Trophoblast cell (in vitro differentiated cells and primary cell): ENCODE measurements at places on chromosomes 6 and 20.

GRCh38 chr20:6466075-6466810, 301.2 kb upstream of the BMP2 start:
- no peak for DNase-seq

- DNase-seq = no peak
Observed at GRCh38 chr6:35064757-35065440, 76.2 kb downstream of the TCP11 start.

DNA sequence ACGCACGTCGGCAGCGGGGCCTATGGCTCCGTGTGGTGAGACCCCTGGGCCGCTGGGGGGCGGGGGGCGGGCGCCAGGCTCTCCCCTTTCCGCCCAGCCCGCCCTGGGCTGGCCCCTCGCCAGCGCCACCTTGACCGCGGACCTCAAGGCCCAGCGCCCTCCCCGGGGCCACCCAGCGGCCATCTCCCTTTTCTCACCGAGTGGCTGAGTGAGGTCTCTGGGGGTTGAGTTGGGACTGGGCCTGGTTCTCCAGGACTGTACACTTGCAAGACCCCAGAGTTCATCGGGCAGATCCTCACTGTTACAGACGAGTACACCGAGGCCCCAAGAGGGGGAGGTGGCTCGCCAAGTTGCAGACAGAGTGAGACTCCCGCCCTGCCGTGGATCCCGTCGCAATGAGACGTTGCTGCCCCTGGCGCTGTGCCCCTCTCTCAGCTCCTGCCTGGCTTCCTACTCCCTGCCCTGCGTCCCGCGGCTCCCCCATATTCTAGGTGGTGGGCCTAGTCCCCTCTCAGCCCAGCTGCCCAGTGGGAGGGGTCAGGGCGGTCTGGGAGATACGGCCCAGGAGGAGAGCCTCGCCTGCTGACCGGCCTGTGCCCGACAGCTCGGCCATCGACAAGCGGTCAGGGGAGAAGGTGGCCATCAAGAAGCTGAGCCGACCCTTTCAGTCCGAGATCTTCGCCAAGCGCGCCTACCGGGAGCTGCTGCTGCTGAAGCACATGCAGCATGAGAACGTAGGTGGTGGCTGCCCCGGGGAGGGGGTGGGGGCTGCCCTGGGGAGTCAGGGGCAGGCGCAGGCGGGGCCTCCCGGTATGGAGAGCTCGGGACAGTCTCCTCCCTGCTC, 576 bp downstream of the MAPK13 start:
- peak; percentile 49 for DNase-seq

DNA sequence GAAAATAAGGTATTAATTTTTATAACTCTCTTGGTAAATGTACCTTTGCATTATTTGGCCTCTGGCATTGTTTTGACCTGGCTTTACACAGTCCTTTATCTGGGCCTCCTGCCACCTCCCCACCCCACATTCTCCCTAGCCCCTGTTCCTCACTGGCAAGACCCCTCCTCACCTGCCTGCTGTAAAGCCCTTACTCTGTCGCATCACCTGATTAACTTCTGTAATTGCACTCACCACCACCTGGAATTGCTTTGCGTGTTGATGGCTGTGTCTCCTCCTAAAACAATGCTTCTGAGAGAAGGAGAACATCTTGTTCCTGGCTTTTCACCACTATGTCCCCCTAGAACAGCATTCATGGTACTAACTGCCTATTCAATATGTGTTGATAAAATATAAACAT, 24.8 kb downstream of the SNX9 start:
- no peak for DNase-seq

DNA sequence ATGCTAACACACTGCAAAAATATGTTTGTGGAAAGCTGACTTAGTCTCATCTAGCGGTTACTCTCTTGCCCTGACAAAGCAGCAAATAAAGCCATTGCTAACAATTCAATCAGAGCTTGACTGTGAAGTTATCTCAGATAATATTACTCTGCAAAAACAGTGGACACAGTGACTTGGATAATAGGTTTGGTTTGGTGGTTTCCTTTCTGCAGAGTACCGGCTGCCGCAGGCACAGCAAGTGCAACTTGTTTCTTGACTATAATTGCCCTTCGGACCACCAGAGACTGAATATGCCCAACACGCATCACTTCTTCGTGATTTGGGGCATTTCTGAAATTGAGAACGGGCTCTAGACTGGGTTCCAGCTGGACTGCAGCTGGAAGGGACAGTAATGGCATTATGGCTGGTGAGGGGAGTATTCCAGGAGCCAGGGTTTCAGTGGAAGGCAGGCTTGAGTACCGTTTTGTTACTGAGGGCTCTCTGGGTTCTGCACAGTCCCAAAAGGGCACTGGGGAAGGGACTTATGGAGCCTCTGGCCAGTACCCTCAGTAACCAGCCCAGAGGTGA, 40.0 kb downstream of the DSTN start:
- DNase-seq = no peak

GRCh38 chr20:46063652-46064054, 26.1 kb downstream of the NCOA5 start:
- DNase-seq = no peak

DNA sequence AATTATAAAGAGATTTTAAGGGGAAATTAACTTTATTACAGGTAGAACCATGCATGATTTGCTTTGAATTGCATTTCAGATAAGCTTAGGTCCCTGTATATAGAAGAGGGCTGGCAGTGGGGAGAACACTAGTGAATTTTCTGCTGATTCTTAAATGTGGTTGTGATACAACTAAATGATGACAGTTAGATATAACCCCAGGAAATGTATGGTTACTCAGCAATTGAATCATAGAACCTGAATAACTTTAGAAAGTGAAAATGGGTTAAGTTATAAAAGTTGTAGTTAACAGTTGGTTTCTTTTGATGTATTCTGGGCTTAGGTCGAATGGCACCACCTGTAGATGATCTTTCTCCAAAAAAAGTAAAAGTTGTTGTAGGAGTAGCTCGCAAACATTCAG, 70.1 kb downstream of the PHF3 start:
- no peak for DNase-seq

DNA sequence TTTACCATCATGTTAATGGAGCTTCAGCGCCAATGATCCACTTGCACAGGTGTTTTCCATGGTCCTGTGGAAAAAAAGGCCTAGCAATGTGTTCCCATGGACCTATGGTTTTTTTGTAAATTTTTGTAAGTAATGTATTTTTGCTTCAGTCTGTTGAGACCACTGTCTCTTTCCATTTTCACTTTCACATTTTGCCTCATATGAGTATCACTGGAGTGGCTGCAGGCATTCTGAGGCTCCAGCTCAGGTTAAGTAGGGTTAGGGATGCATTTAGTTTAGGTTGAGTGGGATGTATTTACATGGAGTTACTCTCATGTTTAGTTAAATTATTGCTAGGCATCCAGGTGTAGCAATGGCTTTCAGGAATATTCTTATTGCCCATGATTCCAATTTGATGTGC, 19.2 kb upstream of the LMBRD1 start:
- DNase-seq = no peak

DNA sequence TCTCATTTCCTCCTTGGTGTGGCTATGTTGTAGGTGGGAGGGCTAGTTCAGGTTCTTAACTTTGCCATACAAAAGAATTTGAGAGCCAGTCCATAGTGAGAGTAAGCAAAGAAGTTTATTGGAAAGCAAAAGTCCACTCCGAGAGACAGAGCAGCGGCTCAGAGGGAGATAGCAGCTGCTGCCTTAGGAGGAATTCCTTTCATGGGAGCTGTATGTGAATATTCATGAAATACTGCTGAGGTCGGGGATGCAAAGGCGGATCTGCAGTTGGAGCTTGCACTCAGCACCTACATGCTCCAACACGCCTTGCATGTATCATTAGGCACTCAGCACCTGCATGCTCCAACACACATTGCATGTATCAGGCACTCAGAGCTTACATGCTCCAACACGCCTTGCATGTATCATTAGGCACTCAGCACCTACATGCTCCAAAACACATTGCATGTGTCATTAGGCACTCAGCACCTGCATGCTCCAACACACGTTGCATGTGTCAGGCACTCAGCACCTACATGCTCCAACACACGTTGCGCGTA, 54.9 kb downstream of the CDH4 start:
- no peak for DNase-seq

GRCh38 chr6:166569206-166569605, 17.3 kb downstream of the RAMACL start:
- DNase-seq = no peak

GRCh38 chr20:46022411-46023147, 6.4 kb upstream of the SLC12A5 start:
- no peak for DNase-seq

DNA sequence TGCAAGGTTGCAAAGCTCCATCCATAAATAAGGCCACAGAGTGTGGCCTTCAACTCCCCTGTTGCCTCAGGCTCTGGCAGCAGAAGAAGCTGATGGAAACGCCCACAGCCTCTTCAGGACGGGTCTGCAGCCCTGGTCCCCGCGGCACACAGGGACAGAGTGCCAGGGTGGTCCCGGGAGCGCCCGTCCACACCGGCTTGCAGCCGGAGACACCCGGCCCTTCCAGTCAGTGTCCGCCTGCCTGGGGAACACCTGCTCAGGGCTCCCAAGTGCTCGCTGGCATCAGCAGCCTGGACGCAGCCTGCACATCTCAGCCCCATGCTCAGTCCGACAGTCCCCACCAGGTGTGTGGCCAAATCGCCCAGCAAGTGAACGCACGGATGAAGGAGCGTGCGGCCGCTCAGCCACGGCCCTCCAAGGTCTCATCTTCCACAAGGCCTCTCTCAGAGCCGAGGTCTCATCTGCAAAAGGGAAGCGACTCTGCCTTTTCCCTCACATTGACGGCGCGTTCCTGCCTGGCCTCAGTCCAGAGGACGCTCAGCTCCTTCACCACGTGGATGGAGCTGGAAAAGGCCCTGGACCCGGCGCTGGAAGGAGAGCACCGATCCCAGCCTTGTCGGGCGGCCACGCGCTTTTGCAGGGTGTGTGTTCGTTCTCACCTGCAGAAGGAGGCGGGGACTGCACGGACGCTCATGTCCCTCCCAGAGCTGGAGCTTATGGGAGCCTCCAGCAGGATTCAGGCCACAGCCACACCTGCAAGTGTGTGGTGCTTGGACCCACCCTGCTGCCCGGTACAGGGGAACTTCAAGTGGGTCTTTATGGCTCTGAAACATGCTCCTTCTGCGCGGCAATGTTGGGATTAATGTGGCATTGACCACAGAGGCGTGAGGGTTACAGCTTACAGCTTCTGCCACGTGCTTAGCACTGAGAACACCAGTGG, 180.4 kb downstream of the DLL1 start:
- DNase-seq = no peak

- no peak for DNase-seq
Observed at GRCh38 chr6:52363228-52363867, 1.4 kb downstream of the PAQR8 start.

GRCh38 chr6:19865178-19865577, 28.0 kb downstream of the ID4 start:
- no peak for DNase-seq

DNA sequence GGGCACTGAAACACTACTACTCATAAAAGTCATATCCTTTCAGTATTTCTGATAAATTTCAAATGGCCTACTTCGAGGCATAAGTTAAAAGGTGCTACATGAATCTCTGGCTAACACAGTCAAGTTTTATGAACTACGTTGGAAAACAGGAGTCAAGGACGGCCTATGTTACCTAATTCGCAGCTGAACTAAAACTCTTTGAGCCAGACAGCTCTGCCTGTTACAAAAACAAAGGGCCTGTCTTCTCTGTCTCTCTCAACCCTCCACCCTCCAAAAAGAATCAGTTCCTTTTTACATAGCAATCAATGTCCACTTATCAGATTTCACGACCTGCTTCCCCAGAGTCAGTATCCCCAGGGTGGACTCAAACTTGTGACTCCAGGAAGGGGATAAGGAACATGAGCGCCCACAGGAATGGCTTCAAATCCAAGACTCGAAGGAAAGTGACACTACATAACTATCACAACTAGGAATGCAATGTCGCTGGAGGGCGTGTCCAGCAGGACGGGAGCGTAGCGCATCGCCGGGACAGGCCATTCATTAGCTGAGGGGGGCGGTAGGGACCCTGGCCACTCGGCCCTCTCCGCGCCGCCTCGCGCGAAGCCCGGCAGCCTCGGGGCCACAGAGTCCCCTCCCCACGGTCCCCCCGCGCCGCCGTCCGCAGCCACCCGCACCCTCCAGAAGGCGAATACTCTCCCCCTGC, 591 bp downstream of the IBTK start:
- peak; percentile 51 for DNase-seq

- no peak for DNase-seq
Observed at GRCh38 chr6:9408402-9409117, 973.2 kb upstream of the SLC35B3 start.

GRCh38 chr6:156336733-156337132, 440.4 kb upstream of the ARID1B start:
- DNase-seq = no peak

GRCh38 chr6:87925373-87926060, 122.1 kb upstream of the SPACA1 start:
- no peak for DNase-seq

GRCh38 chr6:8627085-8627861, 191.9 kb upstream of the SLC35B3 start:
- DNase-seq = peak; percentile 49

DNA sequence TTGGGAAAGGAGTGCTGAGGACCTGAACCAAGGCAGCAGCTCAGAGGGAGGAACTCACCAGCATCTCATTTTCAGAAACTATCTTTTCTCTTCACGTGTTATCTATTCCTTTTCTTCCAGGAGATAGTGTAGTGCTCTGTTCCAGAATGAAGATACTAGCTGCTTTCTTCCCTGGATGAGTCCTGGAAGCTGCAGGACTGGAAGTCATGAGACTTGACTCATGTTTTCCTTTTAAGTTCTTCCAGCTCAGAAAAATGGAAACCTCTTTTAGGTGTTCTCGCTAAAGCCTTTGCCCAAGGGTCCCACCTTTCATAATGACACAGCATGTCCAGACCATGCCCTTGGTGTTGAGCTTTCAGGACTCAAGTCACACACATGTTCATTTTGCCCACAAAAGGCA, 106.7 kb downstream of the UNC5CL start:
- DNase-seq = no peak

GRCh38 chr6:159594750-159595117, 98.3 kb downstream of the SOD2 start:
- DNase-seq = no peak

- no peak for DNase-seq
Observed at GRCh38 chr20:12256806-12257205, 339.1 kb downstream of the BTBD3 start.

DNA sequence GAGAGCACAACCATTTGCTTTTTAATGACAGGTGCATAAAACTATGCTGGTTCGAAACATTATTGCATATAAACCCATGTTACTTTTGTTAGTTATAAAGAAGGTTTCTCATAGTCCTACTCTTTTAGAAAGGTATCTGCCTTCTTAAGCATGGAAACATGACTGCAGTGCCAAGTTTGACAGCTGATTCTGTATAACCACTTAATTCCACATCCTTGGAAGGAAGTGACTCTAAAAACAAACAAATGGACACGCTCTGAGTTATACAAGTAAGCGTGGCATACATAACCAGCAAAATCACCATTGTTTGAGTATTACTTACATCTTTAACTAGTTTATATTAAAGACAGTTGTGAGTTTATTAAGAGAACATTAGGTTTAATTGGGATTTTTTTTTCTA, 125.0 kb upstream of the HDGFL1 start:
- DNase-seq = no peak
